Cerebellar nuclear complex (tissue), 1 donor: ENCODE measurements at places on chromosomes 1 and 21.

DNA sequence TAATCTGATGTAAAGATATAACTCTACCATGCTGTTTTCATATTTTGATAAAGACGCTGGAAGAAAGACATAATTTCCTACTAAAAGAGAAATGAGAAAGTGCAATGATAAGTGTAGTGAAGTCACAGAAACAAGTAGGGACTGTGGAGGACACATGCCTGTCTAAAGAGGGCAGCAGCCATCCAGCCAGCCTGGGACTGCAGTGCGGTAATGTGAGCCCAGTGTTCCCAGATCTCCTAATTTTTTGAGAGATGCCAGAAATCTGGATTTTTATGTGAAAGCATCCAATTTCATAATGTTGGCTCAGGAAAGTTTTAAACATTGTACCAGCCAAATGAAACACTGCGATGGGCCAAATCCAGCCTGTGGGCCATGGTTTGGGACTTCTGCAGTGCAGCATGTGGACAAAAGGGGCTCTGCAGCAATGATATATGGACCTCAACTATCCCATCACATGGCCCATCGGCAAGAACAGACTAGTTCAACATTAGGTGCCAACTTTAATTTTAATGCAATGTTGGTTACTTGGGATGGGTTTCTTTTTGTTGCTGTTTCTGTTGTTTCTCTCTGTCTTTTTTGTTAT is 329.5 kb downstream of the LTN1 start:
- DNase-seq: no peak

DNA sequence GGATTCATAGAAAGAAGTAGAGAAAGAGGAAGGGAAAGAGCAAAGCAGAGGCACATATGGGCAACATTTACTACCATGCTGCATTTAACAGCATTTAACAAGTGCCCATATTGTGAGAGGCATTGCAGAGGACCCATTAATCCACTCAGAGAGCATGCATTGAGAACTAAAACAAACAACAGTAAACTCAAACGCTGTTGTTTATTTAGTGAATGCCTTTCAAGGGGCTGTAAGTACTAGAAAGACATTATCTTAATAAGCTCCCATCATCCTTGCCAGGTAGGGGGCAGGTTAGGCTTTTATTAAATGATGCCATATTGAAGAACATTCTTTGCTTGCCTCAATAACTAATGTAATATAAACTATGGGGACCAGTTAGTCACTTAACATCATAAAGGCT is 254.3 kb upstream of the DAB1 start:
- no peak for DNase-seq

- no peak for DNase-seq
Measured at GRCh38 chr1:181061891-181062835, 26.3 kb upstream of the IER5 start.

DNA sequence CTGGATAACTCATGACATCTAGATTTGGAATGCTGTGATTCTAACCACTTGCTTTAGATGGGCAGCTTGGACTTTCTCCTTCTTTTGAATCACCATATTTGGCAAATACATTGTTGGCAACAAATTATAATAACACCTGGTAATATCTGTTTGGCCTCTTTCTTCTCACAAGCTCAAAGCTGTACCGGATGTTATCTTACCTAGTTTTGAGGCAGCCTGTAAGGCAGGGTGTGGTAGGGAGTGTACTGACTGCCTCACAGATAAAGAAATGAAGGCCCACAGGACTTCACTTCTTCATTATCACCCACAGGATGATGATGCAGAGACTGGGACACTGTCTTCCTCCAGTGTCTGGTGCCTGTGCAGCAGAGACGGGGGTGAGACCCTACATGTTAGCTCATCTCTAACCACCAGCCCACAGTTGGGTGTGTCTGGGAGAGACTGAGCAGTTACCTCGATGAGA is 28.5 kb downstream of the TUFT1 start:
- DNase-seq: no peak

DNA sequence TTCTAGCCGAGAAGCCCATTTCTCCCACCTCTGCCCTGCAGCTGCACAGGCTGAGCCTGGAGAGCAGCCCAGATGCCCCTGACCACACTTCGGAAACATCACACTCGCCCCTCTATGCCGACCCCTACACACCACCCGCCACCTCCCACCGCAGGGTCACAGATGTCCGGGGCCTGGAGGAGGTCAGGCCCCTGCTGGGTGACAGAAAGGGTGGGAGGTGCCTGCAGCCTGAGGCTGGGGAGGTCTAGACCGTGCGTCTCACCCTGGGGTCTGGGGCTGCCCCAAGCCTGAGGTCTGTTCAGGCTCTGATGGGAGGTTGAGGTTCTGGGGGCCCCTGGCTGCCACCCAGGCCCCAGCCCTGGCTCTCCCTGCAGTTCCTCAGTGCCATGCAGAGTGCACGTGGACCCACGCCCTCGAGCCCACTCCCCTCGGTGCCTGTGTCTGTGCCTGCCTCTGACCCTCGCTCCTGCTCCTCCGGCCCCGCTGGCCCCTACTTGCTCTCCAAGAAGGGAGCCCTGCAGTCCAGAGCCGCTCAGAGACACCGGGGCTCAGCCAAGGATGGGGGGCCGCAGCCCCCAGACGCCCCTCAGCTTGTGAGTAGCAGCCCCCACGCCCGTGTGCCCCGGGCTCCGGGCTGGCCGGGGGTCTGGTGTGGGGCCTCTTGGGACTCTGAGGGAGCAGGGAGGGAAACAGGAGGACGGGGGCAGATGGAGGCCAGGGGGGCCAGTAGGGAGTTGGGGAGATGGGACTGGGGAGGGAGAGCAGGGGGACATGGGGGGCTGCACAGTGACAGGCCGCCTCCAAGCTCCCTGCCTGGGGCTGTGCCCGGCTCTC is 7.4 kb downstream of the PLEKHN1 start:
- DNase-seq: no peak

DNA sequence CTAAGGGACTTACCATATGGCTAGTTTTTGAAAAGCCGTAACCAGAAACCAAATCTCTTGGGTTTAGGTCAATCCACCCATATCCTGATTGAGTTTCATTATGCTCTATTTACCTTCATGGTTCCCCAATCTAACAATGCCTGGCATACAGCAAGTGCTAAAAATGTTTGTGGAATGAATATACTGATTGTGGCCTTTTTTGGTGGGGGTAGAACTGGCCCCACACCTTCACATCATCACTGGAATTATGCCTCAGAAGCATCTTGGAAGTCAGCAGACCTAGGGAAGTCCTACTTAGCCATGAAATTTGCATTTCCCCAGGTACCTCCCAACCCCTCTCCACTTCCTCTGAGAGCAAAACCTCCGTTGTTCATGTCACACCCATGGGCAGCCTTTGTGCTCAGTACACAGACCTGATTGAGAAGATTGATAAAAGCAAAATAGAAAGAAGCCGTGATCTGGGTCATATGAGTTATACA is 17.8 kb upstream of the SLAMF1 start:
- DNase-seq: no peak

DNA sequence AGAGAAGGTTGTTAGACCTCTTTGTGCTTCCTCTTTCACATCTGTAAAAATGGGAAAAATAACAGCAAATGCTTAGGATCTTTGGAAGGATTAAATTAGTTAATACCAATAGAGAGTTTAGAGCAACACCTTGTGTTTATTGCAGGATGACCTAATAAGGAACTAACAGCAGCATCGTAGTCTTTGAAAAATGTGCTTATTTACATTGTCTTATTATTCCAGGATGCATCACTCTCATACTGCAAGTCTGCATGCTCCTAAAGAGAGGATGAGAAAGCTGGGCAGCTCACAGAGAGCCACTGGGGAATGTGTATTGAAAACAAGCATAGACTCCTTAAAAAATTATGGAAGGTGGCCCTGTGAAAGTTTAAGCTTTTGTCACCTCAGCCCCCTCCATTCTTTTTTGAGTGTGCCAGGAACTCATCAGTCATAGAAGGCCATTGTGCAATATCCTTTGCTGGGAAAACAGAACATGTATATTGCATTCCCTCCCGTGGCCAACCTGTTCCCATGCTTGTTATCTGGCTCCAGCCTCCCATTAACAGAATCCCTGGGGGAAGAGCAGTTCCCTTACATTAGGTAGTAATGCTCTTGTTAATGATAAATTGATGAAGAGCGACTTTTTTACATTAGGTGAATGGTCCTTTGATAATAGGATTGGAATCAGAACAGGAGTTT is 180.7 kb downstream of the ZNF326 start:
- DNase-seq: no peak

GRCh38 chr1:71046891-71047634 is 553 bp downstream of the PTGER3 start:
- no peak for DNase-seq

- DNase-seq: no peak
Measured at GRCh38 chr1:210061992-210062391, 124.0 kb downstream of the SYT14 start.

GRCh38 chr1:78237364-78237916 is 191.7 kb downstream of the GIPC2 start:
- no peak for DNase-seq

DNA sequence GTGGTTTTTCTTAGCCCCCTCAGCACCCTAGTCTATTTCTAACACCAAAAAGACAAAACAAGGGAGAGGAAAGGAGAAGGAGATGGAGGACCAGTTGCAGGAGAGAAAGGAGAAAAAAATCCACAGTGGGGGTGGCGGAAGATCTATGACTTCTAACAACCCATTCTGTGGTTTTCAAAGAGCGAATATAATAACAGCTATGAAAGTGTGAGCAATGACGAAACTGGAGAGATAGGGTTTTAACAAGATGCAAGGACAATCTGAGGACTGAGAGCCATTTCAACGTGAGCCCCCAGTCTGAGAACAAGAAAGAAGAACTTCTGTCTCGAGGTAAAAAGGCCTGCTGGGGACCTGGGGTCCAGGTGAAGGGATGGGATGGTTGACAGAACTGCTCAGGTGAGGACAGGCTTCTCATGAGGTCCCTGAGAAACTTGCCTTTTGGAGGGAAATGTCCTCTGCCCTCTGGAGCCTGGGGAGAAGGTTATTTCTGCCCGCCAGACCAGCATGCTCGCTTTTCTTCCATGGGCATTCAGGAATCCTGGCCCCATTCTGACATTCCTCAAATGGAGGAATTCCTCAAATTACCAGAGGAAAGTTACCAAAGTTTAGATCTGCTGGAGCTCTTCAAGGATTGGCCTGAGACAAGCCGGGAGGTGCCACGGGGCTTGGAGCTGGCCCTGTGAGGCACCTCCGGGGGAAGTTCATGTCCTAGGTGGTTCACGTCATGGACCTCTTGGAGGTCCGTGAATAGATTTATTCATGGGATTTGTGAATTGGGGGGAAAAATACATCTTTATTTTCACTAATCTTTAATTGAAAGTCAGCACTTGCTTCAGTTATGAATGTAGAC is at the start of gene CD160:
TSS of gene CD160 (plus strand) at position 270 of the 850 bp plus-strand sequence. CDS start 8,829 bp downstream, outside the sequence.
- DNase-seq: no peak

DNA sequence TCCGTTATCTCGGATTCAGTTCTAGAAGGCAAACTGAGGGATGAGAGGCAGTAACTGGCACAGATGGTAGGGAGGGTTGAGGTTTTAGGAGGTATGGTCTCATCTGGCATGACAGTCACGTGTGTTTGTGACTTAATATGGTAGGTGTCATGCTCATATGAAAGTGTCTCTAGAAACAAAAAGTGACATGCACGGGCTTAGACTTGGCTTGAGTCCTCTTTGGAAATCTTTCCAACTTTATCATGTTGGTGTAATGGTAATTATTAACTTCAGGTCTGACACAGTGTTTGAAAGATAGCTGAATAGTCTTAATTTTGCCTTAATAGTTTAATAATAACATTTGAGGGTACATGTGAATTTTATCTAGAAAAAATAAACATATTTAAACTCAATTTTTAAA is 218.1 kb downstream of the FMN2 start:
- DNase-seq: no peak

GRCh38 chr1:31987135-31987619 is 26.5 kb upstream of the KHDRBS1 start:
- DNase-seq: no peak

DNA sequence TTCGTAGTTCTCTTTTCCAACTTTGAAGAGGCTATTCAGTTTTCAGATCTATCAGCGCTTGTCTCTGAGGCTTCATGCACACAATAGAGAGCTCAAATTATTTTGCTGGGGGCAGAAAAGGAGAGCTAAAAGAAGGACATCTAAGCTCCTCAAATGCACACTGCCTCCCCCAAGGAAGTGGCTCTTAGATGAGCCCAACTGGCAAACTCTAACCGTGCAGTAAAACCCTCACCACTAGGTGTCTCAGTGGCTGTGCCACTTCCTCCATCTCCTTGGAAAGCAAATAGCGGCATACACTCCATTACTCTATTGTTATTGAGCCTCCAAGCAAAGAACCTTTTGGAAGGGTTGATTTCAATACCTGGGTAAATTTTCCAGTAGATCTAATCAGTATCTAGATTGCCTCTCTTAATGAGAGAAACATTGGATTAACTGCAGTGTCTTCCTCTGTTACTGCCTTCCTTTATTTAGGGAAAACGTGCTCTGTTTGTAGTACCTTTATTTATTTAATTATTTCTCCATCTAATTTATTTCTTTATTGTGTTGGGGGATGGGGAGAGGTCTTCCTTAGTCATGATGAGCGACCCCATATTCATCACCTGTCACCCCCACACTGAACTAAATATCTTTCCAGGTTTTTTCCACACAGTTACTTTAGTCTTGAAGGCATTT is 9.2 kb upstream of the SFPQ start:
- DNase-seq: peak; percentile 3

GRCh38 chr1:18723206-18723605 is 92.6 kb downstream of the PAX7 start:
- no peak for DNase-seq

DNA sequence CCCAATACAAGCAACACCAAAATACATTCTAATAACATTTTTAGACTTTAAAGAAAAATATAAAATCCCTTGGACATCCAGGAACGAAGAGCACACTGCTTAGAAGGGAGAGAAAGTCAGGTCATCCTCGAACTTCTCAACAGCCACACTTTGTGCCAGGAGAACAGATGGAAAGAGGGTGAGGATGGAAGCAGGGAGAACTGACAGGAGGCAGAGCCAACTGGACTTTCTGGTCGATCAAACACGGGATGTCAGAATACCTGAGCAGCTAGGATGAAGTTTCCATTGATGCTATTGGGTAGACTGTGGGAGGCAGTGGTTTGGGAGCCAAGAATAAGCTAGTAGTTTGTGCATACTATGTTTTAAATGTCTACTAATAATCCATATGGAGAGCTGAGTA is 111.4 kb downstream of the TOMM20 start:
- DNase-seq: no peak

GRCh38 chr21:44571296-44571695 is 2.2 kb upstream of the KRTAP10-4 start:
- no peak for DNase-seq

- DNase-seq: peak; percentile 78
Measured at GRCh38 chr1:11907275-11908094, 18.7 kb downstream of the KIAA2013 start.

- no peak for DNase-seq
Measured at GRCh38 chr21:43953021-43953420, 59.1 kb upstream of the TRAPPC10 start.

DNA sequence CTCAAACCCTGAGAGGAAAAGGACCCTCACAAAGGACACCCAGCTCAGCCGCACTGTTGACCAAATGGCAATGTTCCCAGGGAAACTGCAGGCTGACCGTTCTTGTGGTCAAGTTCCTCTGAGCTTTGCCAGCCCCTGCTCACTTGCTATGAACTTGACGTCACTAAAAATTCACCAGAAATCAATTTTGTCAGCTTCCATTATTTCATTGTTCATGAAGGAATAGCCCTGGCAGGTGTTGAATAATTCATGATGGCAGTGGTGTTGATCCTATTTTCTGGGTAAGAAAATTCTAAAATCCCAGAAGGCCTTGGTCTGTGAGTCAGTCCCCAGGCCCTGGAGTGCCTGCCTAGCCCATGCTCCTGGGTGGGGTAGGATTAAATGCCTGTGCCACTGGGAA is 318.9 kb downstream of the ZNF326 start:
- DNase-seq: no peak

- DNase-seq: no peak
Measured at GRCh38 chr21:31132574-31133242, 94.4 kb upstream of the KRTAP19-8 start.
